ENCODE measurements at places on chromosomes 16 and 17.

- DNase-seq = no peak
Observed at GRCh38 chr16:4900036-4900435, 36.9 kb downstream of the PPL start.

DNA sequence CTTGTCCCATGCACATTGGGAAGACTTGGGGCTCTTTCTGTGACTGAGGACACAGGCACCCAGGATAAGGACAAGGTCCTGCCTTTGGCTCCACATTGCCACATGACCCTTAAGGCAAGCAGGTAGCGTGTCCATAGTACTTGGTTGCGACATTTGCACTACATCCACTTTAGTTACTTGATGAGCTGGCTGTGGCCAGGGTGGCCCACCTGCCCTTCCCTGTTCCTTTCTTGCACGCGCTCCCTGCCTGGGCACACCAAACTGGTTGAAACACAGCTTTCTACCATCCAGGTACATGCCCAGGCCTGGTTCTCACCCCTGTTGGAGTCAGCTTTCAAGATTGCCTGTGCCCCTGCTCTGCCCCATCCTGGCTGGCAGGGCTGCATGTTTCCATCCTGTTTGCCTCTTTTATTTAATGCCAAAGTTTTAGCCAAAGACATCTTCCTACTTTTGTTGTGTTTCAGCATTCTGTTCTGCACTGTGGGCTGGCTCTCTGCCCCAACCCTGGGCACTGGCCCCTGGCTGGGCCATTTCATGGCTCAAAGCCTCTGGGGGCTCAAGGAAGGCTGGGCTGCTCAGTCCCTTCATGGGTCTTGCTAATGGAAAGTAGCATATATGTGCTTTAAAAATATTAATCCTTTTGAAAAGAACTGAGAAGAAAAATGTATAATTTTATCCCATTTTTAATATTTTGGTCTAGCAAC, 3.2 kb downstream of the B3GNT9 start:
- DNase-seq = no peak

GRCh38 chr17:56347639-56348038, 194.4 kb downstream of the ANKFN1 start:
- no peak for DNase-seq

GRCh38 chr17:65456368-65457151, 104.9 kb downstream of the AXIN2 start:
- no peak for DNase-seq

- no peak for DNase-seq
Observed at GRCh38 chr16:58027916-58028455, 2.4 kb downstream of the MMP15 start.

- no peak for DNase-seq
Observed at GRCh38 chr17:8015957-8016631, 13.7 kb downstream of the GUCY2D start.

DNA sequence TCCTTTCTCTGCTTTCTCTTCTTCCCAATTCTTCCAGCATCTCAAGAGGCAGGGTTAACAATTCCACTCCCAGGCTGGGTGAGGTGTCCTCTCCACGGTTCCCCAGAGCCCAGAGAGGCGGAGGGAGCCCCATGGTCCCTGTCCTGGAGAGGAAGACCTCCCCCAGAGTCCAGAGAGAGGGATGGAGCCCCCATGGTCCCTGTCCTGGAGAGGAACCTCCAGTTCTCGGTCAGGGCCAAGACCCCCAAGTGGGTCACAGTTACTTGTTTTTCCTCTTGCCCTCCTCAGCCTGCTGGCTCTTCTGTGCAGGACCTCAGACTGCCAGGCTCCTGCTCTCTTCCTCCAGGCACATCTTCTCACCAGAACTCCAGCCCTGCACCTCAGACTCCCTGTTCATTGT, 135.2 kb downstream of the RPTOR start:
- DNase-seq = no peak

DNA sequence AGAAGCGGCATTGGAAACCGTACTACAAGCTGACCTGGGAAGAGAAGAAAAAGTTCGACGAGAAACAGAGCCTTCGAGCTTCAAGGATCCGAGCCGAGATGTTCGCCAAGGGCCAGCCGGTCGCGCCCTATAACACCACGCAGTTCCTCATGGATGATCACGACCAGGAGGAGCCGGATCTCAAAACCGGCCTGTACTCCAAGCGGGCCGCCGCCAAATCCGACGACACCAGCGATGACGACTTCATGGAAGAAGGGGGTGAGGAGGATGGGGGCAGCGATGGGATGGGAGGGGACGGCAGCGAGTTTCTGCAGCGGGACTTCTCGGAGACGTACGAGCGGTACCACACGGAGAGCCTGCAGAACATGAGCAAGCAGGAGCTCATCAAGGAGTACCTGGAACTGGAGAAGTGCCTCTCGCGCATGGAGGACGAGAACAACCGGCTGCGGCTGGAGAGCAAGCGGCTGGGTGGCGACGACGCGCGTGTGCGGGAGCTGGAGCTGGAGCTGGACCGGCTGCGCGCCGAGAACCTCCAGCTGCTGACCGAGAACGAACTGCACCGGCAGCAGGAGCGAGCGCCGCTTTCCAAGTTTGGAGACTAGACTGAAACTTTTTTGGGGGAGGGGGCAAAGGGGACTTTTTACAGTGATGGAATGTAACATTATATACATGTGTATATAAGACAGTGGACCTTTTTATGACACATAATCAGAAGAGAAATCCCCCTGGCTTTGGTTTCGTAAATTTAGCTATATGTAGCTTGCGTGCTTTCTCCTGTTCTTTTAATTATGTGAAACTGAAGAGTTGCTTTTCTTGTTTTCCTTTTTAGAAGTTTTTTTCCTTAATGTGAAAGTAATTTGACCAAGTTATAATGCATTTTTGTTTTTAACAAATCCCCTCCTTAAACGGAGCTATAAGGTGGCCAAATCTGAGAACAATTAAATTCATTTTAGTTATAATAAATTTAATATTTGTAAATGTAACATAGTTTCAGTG, 1.7 kb downstream of the HEXIM1 start:
- no peak for DNase-seq

DNA sequence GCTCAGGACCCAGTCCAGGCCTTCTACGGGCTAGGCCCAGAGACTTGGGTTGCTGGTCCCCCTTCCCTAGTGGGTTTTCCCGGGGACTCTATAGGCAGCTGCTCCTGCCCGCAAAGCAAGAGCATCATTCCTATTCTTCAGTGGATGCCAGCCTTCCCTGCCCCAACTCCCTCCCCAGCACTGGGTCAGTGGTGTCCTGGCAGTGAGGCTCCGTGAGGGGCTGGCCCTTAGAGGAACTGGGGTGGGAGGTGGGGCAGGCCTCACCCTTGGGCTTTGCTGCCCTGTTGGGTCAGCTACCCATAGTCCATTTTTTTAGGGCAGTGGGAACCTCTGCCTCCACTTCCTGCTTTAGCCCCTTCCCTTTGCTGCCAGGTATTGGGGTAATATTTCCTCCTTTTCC, 7.9 kb upstream of the PLEKHG4 start:
- DNase-seq = no peak

DNA sequence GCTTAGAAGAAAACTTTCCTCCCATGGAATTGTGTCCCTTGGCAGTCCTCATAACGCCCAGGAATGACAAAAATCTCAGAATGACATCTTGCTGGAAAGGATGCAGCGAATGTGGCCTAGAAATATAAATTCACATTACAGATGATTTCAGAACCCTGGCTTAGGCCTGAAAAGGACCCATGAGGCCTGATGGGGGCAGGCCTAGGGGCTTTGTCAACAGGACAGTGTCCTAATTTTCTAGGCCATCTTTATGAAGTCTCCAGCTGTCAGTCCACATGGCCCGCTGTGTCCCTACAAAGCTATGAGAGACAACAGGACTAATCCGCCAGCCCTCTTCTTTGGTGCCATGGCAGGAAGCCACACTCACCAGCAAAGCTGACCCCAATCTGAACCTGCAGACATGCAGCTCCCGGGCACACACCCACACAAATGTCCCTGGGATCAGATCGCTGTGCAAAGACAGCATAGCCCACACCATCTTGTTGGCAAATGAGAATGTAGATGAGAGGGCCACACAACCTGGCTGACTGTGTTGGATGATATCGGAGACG, 40.4 kb upstream of the DNAH17 start:
- DNase-seq = no peak

- DNase-seq = no peak
Observed at GRCh38 chr16:53517851-53518250, 14.8 kb upstream of the AKTIP start.

GRCh38 chr17:1834380-1835149, 4.8 kb downstream of the RPA1 start:
- DNase-seq = no peak

GRCh38 chr16:3983081-3983520, 102.6 kb upstream of the CREBBP start:
- DNase-seq = peak; percentile 35

GRCh38 chr17:74429604-74430384, 2.1 kb upstream of the GPRC5C start:
- no peak for DNase-seq
